Osteoblast (primary cell): ENCODE measurements at places on chromosomes 12 and 14.

DNA sequence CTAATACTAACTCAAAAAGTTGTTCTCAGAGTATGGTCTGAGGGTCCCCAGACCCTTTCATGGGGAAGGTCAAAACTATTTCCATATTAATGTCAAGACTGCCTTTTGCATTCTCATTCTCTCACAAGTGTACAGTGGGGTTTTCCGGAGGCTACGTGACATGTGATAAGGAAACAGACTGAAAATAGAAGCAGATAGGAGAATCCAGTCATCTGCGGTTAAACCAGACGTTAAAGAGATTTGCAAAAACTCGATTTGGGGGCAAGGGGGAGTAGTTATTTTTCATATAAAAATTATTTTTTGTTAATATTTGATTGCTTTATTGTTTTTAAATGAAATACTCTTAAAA is 1.0 kb upstream of the NAP1L1 start:
- peak; percentile 62 for DNase-seq

- no peak for DNase-seq
Observed at GRCh38 chr14:95495538-95496025, 20.9 kb downstream of the SYNE3 start.

DNA sequence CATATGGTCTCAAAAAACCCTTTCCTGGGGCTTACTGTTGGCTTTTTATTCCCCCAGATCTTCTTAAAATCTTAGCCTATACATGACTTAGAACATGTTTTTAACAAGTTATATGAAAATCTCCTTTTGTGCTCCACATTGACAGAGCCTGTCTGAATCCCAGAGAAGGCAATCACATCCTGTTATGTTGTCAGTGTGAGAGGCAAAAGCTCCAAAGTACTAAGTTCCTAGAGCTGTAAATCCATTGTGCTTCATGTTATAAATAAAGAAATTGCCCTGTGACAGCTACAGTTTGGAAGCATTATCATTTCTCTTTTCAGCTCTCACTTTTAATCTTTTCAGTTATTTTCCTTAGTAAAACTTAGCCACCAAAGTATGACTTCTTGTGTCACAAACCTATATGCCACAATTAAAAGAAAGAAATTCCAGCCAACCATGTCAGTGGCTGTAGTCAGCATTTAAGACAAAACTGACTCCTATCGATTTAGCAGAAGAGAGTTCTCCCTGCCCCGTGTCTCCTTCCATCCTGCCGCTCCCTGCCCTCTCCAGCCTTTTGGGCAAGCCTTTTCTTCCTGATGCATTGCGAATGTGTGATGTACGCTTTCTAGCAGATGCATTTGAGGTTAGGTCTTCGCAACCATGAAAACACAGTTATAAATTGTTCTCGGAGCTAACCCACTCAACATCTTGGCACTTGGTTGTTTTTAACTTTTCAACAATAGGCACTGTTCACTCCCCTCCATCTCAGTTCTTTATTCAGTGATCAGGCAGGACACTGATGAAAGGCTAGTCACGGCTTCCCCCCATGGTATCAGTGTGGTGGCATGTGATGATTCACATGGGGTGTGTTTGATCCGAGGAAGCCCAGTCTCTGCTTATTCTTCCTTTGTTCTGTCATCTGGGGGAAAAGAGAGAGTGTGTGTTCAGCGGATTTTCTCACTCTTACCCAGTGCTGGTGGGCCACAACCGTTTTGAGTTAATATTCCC is 143.5 kb downstream of the SSPN start:
- DNase-seq: peak; percentile 63

GRCh38 chr12:90129366-90130030 is 420.9 kb upstream of the ATP2B1 start:
- no peak for DNase-seq

DNA sequence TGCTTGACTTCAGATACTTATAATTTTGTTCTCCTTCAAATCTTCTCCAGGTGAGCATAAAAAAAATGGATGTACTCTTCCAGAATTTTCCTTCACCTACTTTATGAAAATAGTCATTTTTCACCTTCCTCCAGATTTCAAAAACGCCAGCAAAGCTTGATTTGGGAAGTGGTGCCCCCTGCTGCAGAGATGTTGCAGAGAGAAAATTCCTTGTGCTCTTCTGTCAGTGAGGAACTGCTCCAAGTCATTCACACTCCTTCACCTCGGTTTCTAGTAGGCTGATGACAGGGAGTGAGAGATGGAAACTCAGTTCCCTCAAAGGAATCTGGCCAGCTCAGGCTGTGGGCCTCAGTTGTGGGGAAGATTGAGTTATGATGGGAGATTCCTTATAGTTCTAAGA is 24.2 kb upstream of the RNASE3 start:
- DNase-seq: no peak

DNA sequence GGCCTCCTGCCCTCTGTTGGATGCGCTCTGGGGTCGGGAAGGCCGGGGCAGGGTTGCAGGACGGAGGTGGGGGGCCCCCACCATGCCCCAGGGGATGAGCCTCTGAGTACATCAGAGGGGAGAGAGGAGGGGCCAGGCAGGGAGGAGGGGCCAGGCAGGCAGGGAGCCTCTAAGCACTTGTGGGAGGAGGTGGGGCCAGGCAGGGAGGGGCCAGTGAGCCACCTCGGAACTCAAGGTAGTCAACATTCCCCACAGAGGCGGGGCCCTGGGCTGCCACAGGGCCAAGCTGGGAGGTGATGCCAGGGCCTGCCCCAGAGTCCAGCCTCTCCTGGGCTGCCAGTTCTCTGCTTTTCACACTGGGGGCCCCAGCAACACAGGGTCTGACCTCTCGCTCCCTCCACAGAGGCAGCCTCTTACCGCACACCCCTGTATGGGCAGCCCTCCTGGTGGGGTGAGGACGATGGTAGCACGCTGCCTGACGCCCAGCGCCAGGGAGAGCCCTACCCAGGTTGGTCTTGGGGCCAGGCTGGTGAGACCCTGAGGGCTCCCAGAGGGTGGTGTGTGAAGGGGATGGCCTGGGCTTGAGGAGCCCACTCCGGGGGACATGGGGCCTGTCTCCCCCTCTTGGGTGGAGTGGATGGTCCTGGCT is 17.4 kb downstream of the CEP170B start:
- DNase-seq: peak; percentile 92

DNA sequence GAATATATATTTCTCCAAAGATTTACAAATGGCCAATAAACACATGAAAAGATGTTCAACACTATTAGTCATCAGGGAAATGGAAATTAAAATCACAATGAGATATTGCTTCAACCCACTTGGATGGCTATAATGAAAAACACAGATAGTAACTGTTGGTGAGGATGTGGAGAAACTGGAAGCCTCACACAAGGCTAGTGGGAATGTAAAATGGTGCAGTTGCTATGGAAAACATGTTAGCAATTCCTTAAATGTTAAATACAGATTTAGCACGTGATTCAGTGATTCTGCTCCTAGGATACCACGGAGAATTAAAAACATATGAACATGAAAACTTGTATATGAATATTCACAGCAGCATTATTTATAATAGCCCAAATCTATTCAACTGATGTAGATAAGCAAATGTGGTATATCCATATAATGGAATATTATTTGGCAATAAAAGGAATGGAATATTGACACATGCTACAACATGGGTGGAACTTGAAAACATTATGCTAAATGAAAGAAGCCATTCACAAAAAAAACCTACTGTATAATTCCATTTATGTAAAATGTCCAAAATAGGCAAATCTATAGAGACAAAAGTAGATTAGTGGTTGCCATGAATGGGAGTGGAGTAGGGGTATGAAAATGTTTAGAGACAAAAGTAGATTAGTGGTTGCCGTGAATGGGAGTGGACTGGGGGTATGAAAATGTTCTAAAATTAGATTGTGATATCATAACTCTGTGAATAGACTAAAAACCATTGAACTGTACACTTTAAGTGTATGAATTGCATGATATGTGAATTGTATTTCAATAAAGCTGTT is 227.1 kb upstream of the DDHD1 start:
- DNase-seq: no peak

- DNase-seq: no peak
Observed at GRCh38 chr12:65937806-65938205, 113.5 kb downstream of the HMGA2 start.

GRCh38 chr14:51006324-51006723 is 62.0 kb upstream of the PYGL start:
- no peak for DNase-seq

DNA sequence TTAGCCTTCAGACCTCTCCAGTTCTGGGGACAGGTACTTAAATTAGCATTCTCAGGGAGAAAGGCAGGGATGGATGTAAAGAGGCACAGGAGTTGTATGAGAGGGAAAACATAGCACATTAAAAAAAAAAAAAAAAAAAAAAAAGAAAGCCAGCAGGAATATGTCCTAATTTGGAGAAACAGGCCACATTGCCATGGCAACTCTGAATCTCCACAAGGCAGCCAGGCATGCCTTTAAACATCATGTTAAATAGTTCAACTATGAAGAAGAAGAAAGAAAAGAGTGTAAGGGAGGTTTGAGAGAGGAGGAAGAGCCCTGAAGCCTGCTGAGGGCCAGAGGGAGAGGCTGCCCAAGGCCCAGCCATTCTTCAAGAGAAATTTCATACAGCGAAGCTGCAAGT is 145.8 kb downstream of the GRIN2B start:
- DNase-seq: no peak

DNA sequence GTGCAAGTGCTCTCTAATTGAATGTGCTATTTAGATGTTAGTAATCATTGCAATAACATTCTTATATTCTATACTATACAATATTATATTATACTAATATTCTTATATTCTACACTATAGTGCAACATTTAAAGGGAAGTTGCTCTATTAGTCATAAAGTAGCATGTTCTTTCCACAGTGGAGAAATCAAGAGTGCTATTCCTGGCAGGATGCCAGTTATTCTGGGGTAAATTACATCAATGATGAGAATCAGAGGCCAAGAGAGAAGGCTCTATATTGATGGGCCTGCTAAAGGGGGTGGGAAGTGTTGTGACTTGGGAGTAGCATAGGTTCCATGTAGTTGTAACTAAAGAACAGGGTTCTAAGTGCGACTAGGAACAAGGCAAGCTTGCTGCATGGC is 121.5 kb downstream of the SLC15A5 start:
- no peak for DNase-seq

DNA sequence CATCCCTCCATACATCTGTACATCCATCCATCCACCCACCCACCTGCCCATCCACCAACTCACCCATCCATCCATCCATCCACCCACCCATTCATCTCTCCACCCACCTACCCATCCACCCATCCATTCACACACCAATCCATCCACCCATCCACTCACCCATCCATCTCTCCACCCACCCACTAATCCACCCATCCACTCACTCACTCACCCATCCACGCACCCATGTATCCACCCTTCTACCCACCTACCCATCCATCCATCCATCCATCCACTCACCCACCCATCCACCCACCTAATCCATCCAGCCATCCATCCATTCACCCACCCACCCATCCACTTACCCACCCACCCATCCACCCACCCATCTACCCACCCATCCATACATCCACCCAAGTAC is 16.2 kb downstream of the GALNT9 start:
- no peak for DNase-seq

GRCh38 chr14:66708267-66708666 is 200.3 kb downstream of the GPHN start:
- DNase-seq: no peak

GRCh38 chr12:32756476-32757066 is 874 bp upstream of the YARS2 start:
- DNase-seq: no peak

DNA sequence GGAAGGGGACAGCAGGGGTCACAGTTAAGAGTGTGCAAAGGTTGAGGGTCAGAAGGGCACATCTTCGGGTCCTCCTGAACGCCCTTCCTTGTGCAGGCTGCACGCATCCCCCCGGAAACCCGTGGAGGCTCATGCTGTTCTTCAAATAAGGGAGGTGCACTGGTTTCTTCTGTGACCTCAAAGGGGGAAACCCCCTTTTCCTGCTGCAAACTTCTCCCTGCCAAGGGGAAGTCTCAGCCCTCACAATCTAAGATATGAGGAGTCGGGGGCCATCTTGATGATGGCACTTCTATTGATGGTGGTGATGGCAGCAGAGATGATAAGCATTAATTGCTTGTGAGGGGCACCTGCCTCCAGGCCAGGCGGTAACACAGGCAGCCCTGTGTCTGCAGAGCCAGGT is 40.0 kb downstream of the ISCA2 start:
- peak; percentile 57 for DNase-seq

- no peak for DNase-seq
Observed at GRCh38 chr12:88468581-88468980, 111.7 kb downstream of the KITLG start.

- DNase-seq: no peak
Observed at GRCh38 chr12:58932806-58933681, 12.7 kb upstream of the LRIG3 start.

GRCh38 chr14:59055439-59056045 is 132.9 kb upstream of the DAAM1 start:
- DNase-seq: peak; percentile 75
